ENCODE measurements at places on chromosomes 3 and 15.

DNA sequence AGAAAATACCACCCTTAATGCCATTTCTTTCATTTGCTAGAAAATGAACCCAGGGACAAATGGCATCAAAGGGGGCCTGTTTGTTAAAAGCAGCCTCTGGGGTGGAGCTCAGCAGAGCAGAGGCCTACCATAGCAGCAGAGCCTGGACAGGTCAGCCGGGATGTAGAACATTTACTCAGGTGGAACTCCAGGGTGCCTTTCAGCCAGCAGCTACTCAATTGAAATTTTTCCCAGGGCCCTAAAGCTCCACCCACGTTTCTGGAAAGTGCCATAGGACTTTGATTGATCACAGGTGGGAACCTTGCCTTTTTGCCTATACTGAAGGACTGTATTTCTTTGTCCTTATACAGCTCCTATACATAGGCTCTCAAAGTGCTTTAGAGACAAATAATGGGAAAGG lies 74.5 kb upstream of the C15orf61 start:
- DNase-seq = no peak

GRCh38 chr3:133384331-133385027 lies 15.4 kb upstream of the BFSP2 start:
- DNase-seq = peak; percentile 92

GRCh38 chr15:59812889-59813288 lies 123.8 kb upstream of the BNIP2 start:
- no peak for DNase-seq

DNA sequence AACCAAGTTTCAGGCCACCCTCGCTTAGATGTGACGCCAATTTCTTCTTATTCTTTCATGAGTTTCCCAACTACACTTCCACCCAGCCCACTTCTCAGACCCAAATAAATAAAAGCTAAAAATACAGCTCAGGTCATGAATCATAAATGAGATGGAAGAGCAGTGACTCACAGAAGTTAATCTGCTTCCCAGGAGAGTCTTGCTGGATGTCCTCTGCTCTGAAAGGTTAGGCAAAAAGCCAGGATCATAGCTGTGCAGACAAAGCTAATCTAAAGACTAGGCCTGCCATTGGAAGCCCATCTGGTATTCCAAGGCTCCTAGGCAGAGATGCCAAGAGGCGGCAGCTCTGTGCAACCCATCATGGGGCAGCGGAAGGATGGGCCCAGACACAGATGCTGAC lies 24.1 kb downstream of the SHC4 start:
- DNase-seq = no peak

GRCh38 chr3:14444380-14444779 lies 42.0 kb downstream of the SLC6A6 start:
- no peak for DNase-seq

DNA sequence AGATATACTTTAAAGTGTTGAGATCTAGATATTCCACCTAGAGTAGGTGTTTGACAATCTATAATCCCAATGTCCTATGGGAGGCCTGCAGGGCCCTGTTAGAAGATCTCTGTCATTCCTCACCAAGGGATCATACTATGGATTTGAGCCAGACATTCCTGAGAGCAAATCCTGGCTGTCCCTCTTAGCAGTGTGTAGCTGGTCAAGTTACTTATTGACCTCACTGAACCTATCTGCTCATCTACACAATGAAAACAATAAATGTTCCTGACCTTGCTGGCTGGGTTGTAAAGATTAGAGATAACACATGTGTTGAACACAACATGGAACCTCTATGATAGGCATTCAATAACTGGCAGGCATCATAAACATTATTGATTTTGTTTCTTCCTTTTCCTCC lies 265.6 kb upstream of the ATP11B start:
- no peak for DNase-seq

DNA sequence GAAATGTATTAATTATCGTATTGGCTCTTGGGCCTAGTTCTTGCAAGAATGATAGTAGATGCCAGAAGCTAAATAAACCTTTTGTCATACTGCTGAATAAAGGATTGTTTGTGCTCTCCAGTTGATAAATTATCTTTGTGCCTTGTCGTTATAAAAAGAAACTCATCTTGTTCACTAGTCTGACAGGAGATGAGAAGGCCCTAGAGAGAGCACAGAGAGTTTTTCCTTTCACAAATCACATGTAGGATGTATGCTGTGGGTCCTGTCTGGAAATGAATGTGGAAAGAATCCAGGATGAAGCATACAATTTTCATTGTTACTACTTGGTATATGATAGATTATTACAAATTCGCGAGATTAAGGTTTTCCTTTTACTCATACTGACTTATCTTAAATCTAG lies 113.0 kb downstream of the NLGN1 start:
- no peak for DNase-seq

DNA sequence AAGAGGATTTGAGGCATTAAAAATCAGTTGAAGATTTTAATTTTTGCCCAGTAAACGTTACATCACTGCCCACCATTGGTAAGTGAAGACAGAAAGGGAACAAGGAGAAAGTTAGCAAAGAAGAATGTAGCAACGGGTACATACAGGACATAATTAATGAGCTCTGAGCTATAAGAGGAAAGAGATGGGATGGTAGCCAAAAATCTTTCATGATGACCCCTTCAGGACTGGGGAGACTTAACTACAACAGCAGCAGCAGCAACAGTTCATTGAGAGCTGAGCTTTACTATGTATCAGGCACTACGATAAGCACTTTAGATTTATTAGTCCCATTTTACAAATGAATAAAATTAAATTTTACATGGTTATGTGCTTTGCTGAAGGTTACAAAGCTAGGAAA lies 18.4 kb downstream of the EMC4 start:
- no peak for DNase-seq

- DNase-seq = no peak
These were observed 79.8 kb downstream of the FOXP1 start for GRCh38 chr3:71503525-71504249.

GRCh38 chr3:15427981-15428380 lies 583 bp downstream of the EAF1 start:
- no peak for DNase-seq

DNA sequence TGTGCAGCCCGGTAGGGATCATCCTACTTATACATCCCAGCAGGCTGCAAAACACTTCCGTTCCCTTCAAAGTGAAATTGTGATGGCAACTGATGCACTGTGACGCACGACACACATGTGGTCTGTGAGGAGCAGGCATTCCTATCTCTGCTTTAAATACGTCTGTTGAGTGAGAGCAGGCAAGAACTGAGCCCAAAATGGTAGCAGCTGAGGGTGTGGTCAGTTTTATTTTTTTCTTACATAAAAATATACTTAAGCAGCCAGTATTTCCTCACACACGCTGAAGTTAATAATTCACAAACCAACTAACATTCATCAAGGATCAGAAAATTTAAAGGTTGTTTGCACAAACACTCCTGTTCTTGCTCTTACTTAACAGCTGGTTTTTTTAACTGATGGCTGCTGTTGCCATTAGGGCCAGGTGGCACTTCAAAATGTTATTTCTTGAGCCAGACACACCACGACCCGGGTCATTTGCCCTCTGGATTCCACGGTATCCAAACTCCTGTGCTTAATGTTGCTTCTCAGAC lies 23.9 kb downstream of the LRIG1 start:
- no peak for DNase-seq

DNA sequence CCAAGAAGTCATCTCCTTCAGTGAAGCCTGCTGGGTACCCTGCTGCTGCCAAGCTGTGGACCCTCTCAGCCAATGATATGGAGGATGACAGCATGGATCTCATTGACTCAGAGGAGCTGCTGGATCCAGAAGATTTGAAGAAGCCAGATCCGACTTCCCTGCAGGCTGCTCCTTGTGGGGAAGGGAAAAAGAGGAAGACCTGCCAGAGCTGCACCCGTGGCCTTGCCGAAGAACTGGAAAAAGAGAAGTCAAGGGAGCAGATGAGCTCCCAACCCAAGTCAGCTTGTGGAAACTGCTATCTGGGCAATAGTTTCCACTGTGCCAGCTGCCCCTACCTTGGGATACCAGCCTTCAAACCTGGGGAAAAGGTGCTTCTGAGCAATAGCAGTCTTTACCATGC lies 13.7 kb upstream of the ANP32A start:
- DNase-seq = no peak

DNA sequence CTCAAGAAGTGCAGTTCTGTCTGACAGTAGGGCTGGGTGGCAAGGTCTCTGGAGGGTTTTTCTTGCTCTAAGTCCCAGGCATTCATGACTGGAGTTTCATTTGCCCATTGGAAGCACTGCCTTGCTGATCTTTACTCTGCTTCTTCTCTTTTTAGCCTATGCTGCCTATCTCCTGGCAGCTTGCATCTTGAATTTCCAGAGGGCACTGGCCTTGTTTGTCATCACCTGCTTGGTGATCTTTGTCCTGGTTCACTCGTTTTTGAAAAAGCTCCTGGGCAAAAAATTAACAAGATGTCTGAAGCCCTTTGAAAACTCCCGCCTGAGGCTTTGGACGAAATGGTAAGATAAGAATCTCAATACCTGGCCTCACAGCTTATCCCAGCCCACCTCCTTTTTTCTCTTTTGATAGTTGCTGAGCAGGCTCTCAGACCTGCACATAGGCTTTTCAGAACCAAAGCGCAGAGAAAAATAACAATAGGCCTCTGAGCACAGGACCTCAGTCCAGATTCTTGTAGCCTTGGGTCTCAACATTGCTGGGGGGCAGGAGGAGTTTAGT lies 10.9 kb downstream of the SLC28A2 start:
- no peak for DNase-seq

DNA sequence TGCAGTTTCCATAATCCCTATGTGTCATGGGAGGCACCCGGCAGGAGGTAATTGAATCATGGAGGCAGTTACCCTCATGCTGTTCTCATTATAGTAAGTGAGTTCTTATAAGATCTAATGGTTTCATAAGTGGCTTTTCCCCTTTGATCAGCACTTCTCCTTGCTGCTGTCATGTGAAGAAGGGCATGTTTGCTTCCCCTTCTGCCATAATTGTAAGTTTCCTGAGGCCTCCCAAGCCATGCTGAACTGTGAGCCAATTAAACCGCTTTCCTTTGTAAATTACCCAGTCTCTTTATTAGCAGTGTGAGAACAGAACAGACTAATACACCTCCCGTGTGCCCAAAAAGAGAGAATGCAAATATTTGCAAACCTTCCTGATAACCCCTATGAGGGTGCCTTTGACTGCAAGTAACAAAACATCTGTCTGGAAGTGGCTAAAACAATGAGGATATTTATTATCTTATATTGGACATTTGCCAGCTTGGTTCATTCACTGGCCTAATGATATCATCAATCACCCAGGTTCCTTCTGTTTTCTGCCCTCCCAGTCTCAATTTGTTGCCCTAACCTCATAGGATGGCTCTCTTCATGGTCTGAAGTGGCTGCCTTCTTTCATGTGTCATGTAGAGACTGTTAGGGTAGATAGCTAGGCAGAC lies 68.7 kb downstream of the BHLHE40 start:
- DNase-seq = no peak

DNA sequence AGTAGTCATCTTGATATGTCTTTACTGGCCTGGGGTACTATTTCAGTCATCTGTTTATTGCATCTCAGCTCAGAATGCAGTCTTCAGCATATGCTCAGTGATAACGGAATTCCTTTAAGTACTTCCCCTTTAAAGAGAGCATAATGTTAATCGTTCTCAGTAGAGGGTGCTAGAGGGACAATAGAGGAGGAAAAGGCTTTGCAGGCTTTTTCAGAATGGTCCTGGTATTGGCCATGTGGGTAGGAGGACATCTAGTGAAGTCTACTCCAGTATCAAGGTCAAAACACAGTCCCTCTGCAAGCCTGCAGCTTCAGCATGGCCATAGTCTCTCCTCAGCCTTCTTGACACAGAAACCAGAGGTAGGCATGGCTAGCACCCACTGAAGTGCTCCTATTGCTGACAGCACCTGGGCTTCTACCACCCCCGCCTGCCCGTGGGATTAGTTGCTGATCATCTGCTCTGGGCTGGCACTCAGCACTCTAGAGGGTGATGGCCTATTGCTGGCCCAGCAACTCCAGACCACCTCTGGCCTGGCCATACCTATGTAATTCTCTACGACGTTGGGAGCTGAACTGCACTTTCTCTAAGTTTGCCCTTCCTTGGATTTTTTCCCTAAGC lies 65.4 kb downstream of the KCNH8 start:
- no peak for DNase-seq

DNA sequence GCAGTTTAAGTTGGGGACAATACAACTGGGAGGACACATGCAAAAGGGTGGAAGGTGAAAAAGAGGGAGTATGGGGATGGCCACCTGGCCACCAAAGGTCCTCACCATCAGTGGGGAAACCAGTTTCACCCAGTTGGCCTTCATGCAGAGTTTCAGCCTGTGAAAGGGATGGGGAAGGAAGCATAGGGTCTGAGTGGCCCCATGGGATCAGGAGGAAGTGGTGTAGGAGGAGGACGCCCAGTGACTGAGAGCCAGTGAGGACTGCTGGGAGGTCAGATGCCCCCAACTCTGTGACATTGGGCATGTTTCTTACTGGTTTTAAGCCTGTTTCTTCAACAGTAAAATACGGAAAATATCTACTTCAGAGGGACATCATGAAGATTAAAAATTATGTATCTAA lies 16.3 kb downstream of the BCL2A1 start:
- DNase-seq = no peak

DNA sequence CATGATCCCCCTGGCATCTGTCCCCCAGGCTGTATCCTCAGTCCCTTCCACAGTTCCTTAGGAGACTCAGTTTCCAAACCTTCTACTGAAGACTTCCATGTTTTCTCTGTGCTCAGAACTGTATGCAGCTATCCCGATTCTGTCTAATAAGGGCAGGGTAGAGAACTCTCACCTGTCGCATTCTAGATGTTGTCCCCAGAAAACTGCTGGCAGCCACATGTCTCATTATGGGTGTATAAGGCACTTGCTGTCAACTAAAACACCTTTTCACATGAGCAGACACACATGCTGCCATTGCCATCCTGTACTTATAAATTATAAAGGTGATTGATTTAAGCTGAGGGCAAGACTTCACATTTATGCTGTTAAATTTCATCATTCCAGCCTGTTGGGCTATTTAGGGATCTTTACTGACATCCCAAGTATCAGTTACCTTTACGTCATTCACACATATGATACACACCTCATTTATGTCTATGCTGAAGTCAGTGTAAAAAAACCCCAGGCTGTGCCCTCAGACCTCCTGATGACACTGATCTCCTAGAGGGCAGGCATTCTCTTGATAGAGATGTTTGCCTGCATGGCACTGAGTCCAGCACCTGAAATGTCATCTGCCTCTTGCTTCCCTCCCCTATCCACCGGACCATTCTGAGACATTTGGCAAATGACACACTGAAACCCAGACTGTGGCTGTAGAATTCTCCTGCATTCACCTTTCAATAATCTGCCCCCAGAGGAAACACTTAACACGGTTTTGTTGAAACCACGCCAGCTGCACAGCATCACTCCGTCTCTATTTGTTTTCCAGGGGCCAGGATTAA lies 35.8 kb downstream of the BTD start:
- DNase-seq = no peak

DNA sequence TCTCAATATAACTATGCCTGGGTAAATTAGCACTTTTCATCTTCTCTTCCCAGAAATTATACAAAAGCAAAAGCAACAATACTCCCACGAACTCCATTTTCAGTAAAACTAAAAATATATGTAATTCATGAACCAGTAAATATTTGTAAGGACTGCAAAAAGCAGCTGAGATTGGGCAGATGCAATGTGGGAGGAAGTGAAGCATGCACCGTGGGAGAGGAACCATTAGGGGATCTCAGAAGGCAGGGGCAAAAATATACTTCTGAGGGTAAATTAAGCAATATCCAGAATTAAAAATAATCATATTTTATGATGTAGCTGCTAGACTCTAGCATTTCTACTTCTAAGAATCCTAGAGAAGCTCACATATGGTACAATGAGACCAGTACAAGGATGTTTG lies 20.2 kb downstream of the CFAP91 start:
- DNase-seq = no peak

GRCh38 chr3:122973893-122974615 lies 53.5 kb downstream of the SEMA5B start:
- peak; percentile 38 for DNase-seq

GRCh38 chr3:154294016-154294415 lies 30.3 kb downstream of the DHX36 start:
- DNase-seq = no peak

Measured in posterior cingulate gyrus (tissue), 11 donors.